ENCODE measurements at places on chromosomes 16 and 17. TPM values are rescaled to one million over a fixed set of nuclear protein-coding genes. Genes with fewer than 3 reads are reported as not detected.

ALOX15B gene
- 1.4 TPM for polyA plus RNA-seq

PYY gene
- polyA plus RNA-seq = 0.18 TPM

DNA sequence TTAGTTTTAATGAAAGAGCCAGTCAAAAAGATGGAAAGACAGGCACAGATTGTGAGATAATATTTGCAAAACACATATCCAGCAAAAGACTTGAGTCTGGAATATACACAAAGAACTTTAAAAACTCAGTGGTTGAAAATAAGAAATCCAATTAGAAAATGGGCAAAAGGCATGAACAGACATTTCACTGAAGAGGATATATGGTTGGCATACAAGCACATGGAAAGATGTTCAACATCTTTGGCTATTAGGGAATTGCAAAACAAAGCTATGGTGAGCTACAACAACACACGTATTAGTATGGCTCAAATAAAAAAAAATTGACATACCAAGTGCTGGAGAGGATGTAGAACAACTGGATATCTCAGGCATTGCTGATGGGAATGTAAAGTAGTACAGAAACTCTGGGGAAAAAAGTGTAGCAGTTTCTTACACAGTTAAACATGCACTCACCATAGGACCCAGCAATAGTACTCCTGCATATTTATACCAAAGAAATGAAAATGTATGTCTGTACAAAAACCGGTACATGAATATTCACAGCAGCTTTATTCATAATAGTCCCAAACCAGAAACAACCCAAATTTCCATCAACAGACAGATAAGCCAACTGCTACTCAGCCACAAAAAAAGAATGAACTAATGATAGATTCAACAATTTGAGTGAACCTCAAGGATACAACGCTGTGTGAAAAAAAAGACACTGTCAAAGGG is 44.4 kb upstream of the MRTFB start:
- no peak for DNase-seq

- DNase-seq = no peak
These were observed 33.5 kb downstream of the ABCC6 start for GRCh38 chr16:16189842-16190241.

- DNase-seq = no peak
These were observed 33.0 kb upstream of the SEC14L1 start for GRCh38 chr17:77107506-77108433.

- peak; percentile 58 for DNase-seq
These were observed 30.4 kb upstream of the DHX8 start for GRCh38 chr17:43453331-43453812.

GRCh38 chr16:50173316-50173715 is 20.2 kb downstream of the TENT4B start:
- DNase-seq = no peak

GRCh38 chr17:75069783-75070182 is 18.0 kb upstream of the SLC16A5 start:
- DNase-seq = no peak

All from right renal pelvis (tissue), 4 donors.